Right ventricle myocardium superior (tissue), 1 donor: ENCODE measurements at places on chromosomes 2 and 18. TPM values are rescaled to one million over a fixed set of nuclear protein-coding genes. Genes with fewer than 3 reads are reported as not detected.

LRRC30 gene
- total RNA-seq, result not detected

TEX44 gene
- not detected for total RNA-seq

LRP1B gene
- 0.08 TPM for total RNA-seq

ZNF385B gene
- 0.46 TPM for total RNA-seq

DYTN gene
- not detected for total RNA-seq

DOK6 gene
- total RNA-seq, result 5.2 TPM

SLC9A4 gene
- total RNA-seq, result not detected

RUFY4 gene
- not detected for total RNA-seq

SLC16A14 gene
- total RNA-seq, result 3.0 TPM

DOCK10 gene
- total RNA-seq, result 2.2 TPM

RAB27B gene
- total RNA-seq, result 0.30 TPM

VWC2L gene
- total RNA-seq, result not detected

DUSP2 gene
- total RNA-seq, result 1.5 TPM
